ENCODE measurements at places on chromosomes 2 and 18.
A peak's percentile ranks its signal among the peaks of the same experiment; 100 is the strongest.

DNA sequence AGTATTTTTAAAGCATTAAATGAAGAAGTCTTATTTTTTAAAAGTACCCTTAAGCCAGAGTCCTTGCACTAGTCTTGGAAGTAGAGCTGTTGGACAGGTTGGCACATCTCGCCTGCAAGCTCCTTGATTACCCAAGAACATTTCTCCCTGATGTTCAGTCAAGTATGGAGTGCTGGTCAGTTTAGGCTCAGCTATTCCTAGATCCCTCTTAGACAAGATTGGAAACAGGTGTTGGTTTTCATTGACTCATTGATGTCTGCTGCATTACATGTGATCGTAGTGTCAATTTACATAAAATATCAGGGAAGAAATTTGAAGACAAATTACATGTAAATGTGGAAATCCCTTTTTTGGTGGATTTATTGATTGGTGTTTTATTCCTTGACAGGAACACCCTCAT lies 170.4 kb downstream of the ZNF407 start:
- no peak for DNase-seq

GRCh38 chr18:58168221-58168620 lies 124.2 kb downstream of the NEDD4L start:
- peak; percentile 19 for DNase-seq

DNA sequence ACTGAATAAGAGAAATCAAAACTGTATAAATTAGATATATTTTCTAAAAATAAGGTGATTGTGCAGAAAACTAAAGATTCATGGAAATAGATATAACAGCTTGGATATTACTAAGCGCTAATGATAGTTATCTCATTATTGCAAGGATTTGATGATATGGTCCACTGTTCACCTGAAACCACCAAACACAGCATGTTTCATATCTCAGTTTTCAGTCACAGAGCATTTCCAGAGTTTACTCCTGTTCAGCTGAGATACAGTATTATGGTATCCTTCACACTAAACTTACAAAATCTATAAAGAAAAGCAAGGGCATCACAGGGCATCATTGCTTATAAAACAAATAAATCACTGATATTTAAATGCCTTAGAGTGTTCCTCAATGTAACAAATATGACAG lies 591.6 kb downstream of the ERBB4 start:
- DNase-seq = no peak

GRCh38 chr2:107717661-107718060 lies 109.0 kb upstream of the RGPD4 start:
- DNase-seq = no peak

- no peak for DNase-seq
Measured at GRCh38 chr2:26580751-26581150, 60.4 kb downstream of the CIB4 start.

DNA sequence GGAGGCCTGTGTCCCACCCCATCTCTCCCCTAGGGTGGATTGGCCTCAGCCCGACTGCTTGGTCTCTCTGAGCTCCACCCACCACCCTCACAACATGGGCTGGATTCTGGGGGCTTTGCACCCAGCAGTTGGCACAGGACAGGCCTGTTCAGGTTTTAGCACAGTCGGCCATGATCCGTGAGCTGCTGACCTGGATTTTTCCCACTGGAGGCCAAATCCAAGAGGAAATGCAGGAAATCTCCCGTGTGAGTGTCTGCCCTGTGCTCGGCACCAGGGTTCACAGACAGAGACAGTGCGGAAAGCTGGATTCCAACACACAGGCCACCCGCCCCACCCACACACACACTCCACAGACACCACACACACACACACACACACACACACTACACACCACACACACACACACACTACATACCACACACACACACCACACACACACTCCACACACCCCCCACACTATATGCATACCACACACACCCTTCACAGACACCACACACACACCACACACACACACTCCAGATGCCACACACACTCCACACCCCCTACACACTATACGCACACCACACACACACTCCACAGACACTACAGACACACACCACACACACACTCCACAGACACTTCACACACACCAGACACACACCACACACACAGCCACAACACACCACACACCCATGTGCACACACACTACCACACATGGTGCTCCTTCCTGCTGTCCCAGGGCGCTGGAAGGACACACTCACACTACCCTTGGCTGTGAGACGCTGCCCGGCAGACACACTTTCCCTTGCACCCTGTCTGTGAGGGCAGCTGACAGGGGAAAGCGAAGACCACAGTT lies 14.1 kb downstream of the MBP start:
- DNase-seq = no peak

DNA sequence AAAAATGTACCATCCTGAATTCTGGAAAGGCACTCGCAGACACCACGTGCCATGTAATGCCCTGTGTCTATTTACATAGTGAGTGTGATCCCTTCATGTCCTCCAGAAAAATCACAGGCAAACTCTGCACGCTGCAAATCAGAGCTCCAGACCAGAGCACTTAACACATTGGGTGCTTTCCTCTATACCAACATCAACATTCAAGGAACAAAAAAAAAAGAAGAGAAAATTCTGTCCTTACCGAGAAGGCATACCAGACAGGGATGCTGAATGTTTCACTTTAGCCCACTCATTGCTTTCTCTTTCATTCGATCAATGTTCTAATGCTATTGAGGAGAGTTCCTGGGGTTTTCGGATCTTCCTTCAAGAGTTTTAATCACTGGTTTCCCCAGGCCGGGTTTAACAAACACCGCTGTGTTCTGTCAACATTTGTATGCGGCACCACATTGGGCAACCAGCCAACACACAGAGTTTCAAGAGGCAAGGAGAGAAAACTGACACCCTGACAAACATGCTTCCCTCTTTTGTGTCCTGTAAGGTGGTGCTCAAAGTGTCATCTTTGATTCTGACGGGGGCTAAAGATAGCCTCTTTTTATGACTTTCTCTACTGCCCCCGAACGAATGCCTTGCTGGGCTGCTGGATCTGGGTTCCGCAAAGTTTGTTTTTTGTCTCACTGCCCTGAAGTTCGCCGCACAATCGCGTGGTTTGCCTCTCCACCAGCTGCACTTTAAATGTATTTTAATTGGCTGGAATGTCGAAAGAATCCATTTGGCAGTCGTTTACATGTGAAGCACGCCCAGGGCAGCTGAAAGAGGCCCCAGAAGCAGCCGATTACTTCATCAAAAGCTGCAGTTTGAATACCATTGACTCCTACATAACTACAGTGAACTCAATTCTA lies 106.4 kb upstream of the NCKAP5 start:
- DNase-seq = peak; percentile 95

DNA sequence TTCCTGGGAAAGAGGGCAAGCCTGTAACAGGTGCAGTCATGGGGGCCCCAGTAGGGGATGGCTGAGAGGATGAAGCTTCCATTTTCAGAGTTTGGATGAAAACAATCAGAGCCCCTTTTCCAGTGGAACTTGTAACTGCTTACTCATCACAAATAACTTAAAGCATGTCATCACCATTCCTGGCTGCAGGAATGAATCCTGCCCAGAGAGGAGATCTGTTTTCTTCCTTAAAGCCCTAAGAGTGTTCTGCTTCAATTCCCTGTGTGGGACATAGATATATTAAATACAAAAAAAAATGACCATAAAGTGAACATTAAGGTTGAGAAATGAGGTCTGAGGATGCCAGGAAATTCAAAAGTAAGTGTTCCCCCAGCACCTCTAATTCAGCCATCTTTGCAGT lies 183.4 kb upstream of the MEIS1 start:
- DNase-seq = no peak

DNA sequence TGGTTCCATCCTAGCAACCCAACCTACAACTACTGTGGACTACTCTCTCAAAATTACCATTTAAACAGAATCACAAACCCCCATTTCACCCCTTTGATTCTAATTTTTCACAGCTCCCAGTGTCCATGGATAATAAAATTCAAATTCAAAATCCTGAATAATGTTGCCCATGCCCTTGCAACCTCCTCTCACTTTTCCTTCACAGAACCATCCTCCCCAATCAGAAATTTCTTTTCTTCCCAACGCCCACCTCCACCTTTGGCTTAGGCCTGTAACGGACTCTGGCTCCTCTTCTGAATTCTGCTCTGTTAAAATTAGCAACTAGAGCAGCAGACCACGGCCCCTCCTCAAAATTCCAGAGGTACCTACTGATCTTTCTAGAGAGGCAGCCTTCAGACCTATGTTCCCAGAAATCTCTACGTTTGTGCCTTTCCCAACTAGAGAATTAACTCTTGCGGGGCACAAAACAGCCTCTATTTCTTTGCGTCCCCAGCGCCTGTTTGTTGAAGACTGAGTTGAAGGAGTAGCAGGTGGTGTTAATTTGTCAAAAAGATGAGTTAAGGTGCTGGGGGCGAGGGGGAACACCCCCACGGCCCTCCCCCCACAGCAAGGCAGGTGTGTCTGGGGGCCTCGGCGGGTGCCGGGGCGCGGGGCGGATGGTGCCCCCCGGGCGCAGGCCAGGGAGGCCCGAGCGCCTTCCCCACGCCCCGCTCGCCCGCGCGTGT lies 428 bp upstream of the MAP3K20 start:
- no peak for DNase-seq

DNA sequence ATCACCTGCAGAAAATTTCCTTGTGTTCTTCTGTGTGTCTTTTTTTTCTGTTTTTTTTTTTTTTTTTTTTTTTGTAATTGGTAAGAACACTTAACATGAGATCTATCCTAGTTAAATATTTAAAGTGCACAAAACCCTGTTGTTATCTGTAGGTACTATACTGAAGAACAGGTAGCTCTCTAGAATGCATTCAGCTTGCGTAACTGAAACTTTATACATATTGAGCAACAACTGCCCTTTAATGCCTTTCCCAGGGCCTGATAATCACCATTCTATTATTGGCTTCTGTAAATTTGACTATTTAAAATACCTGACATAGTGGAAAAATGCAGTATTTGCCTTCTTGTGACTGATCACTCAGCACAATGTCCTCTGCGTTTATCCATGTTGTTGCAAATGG lies 701.8 kb downstream of the SUCLG1 start:
- DNase-seq = no peak

GRCh38 chr2:98484652-98485452 lies 40.2 kb downstream of the INPP4A start:
- DNase-seq = no peak

DNA sequence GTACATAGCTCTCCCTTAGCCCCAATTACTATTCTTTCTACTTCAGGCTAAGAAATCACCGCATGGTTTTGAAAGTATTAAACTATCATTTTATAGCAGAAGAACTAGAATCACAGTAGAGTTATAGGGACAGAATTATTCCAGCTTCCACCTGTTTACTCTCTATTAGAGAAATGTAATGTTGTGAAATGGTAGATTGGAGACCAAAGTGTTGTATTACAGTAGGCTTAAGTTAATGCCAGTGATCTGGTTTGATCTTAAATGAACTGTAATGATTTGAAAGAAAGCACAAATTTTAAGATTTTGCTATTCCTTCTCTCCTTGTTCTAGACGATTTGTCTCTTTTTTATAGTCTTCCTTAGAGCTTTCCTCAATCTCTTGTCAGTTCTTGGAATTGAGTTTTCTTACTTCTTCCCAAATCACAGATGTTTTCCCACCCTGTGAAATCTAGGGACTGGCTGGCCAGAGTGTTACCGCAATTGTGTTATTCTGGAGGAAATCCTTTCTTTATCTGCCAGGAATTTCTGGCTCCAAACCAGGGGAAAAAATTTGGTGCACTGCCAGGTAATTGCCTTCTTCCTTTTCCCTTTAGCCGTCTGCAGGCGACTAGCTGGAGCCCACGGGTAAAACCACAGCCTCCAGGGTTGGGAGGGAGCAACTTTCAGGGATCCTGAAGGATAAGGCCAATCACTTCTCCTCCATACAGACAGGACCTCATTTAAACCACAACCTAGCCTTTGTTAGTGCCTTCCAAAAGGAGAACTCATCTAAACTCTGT lies 51.7 kb downstream of the NOP58 start:
- peak; percentile 87 for DNase-seq

GRCh38 chr18:59846814-59847490 lies 52.8 kb upstream of the PMAIP1 start:
- DNase-seq = peak; percentile 28

DNA sequence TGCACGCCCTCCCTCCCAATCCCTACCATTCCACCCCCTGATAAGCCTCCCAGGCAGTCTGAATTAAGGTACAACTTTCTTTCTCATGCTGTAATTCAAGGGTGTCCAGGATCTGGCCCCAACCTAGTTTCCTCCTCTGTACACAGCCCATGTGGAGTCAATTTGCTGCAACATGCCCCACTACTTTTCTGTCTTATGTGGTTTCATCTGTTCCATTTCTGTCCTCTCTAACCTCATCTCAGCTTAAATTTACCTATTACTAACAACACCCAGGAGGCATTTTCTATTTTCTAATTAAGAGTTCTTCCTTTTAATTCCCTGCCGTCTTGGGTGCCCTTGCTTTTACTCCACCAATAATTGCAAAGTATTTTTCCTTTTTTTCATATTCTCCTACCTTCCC lies 10.0 kb downstream of the PPP4R1 start:
- no peak for DNase-seq

- DNase-seq = no peak
Measured at GRCh38 chr18:64294967-64295366, 146.1 kb upstream of the LINC00305 start.

GRCh38 chr2:100302585-100302892 lies 19.8 kb downstream of the LONRF2 start:
- no peak for DNase-seq

GRCh38 chr18:36885981-36886380 lies 57.1 kb downstream of the KIAA1328 start:
- no peak for DNase-seq

GRCh38 chr18:8608795-8609658 lies at the start of gene RAB12:
Gene RAB12 (plus strand): TSS chr18:8609437. CDS start chr18:8609440, 3 bp downstream.
- DNase-seq = peak; percentile 88

- DNase-seq = no peak
Measured at GRCh38 chr2:65999103-65999502, 435.8 kb upstream of the MEIS1 start.

- DNase-seq = no peak
Measured at GRCh38 chr2:3451169-3451568, 68.2 kb downstream of the ADI1 start.

DNA sequence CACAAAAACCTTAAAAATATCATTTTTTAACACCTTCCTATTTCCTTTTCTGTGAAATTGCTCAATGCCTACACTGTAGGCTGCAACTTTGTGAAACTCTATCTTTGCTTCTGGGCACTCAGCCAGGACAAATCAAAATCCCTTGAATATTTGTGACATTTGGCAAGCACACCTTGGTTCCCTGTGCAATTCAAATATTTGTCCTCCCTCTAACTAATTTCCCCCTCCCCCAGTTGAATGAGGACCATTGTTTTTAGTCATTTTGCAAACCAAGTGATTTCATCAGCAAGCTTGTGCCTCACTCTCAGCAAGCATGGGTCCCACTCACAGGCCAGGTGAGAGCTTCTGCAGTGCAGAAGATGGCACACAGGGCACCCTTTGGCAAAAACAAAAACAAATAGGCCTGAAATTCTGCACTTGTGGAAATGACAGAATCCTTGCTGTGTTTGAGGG lies 541.5 kb downstream of the CNTNAP5 start:
- no peak for DNase-seq

- DNase-seq = no peak
Measured at GRCh38 chr18:79742076-79742475, 55.7 kb upstream of the KCNG2 start.

Data from fibroblast of skin of back (primary cell).